ENCODE measurements at places on chromosomes 1 and 21.
A peak's percentile ranks its signal among the peaks of the same experiment; 100 is the strongest.

DNA sequence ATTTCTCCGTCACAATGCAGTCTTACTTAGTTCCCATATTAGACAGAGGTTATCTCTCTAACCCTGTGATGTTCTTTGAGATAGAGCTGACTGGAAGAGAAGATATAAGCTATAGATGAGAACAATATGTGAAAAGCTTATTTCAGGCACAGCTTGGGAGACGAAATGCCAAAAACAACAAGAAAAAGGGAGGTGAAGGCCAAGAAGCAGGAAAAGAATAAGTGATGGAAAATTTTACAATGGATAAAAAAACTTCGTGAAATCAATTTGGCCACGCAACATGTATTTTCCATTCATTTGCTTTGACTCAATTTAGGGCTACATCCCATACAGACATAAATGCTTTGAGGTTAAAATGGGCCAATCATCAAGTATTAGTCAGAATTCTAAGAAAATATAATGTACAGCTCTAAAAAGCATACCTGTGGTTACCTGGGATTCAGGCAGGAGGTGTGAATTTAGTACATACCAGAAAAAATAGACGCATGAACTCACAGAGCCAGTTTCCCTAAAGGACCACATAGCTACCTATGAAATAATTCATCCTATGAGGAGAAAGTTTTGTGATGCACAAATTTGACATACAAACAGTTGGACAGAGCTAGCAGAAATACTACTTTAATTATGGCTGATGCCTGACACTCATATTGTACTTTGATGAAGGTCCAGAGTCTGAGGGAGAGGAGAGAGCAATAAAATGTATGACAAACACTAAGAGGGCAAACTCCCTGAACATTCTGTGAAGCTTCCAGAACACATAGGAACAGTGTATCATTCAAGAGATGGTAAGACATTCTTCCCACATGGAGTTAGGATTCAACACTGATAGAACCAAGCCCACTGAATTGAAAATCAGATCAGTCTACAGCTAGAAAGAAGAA is 12.1 kb downstream of the RGS1 start:
- DNase-seq = no peak

GRCh38 chr21:34229353-34229752 is 134.5 kb upstream of the KCNE2 start:
- no peak for DNase-seq

DNA sequence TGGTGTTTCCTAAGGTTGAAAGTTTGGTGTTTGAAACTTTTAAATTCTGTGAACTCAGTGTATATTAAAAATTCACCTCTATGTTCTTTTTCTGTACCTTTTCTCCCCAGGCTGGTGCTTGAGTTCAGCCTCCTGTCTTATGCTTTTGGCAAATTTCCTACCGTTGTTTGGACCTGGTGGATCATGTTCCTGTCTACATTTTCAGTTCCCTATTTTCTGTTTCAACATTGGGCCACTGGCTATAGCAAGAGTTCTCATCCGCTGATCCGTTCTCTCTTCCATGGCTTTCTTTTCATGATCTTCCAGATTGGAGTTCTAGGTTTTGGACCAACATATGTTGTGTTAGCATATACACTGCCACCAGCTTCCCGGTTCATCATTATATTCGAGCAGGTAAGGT is 24.9 kb upstream of the AXDND1 start:
- no peak for DNase-seq

GRCh38 chr21:40531016-40531415 is 315.9 kb downstream of the DSCAM start:
- DNase-seq = no peak

DNA sequence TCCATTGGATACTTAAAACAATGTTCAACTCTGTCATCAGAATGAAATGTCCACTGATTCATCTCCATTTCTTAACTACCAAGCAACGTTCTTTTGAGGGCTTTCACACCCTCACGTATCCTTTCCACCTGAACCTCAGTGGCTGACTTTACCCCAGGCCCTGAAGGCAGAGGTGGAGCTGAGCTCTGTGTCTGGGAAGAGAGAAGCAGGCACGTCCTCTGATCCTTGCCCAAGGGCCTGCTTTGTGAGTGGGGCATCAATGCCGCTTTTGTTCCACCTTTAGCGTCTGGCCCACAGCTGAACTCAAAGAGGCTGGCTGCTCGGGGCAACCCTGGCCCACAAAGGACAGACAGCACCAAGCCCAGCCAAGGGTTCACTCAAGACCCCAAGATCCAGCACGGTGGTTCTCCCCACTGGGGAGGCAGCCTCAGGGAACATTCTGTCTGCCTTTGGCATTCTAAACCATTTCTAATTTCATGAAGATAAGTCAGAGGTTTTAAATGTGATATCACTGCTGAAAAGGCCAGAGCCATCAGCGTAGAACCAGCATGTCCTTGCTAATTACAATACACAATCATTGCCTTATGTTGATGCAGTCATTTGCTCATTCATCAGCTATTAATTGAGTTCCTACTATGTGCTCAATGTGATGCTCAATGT is 126.0 kb upstream of the UBE2U start:
- DNase-seq = no peak

DNA sequence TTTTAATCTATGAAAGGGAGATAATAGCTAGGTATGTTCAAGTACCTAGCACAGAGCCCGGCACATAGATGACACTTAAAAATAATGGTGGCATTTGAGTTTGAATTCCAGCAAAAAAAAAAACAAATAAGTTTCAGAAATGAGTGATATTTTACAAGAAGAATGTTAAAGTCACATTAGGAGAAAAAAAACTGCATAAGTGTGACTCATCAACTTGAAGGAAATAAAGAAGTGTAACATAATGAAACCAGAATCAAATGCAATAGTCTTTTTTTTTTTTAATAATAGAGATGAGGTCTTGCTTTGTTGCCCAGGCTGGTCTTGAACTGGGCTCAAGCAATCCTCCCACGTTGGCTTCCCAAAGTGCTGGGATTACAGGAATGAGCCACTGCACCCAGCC is 17.1 kb downstream of the DNASE2B start:
- DNase-seq = no peak

GRCh38 chr1:169117599-169117998 is 11.1 kb downstream of the ATP1B1 start:
- no peak for DNase-seq

DNA sequence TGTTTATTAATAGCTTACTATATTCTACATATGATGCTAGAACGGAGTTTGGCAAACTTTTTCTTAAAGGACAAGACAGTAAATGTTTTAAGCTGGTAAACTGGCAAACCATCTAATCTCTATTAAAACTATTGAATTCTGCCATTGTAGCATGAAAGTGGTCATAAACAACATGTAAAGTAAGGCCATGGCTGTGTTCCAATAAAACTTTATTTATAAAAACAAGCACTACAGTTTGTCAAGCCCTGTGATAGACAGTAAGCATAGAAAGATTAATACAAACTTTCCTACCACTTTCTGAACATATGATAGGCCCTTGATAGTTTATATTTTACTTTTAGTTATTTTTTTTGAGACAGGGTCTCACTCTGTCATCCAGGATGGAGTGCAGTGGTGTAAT is 22.4 kb downstream of the PEA15 start:
- DNase-seq = no peak

- no peak for DNase-seq
These were observed 208.4 kb upstream of the ZC3H12A start for GRCh38 chr1:37265786-37266667.

DNA sequence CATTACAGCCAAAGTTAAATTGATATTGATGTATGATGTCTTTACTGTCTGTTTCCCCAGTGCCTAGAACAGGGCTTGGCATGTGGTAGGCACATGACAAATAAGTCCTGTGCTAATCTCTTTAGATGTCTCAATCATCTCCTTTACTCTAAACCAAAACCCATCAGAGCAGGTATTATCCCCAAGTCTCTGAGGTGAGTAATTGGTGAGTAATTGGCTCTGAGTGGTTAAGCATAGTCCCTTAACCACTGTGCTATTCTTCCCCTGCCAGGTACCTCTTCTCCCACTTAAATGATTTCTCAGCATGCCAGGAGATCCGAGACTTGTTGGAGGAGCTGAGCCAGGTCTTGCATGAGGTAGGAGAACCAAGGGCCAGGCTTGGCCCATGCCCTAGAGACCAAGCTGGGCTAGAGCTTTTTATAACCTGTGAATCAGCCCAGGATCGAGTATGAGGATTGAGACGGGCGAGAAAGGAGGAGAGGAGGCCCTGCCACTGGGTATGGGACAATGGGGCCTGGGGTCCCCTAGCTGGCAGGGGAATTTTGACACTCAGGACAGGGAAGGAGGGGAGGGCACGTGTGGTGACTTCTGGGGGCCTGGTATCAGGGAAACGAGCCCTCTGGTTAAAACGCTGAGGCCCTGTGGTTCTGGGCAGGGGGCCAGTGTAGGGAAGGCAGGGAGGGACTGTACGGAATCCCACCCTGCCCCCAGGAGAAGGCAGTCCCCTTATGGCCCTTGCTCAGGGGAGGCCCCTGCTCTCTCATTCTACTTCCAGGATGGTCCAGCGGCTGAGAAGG is 4.5 kb downstream of the CNKSR1 start:
- DNase-seq = no peak

DNA sequence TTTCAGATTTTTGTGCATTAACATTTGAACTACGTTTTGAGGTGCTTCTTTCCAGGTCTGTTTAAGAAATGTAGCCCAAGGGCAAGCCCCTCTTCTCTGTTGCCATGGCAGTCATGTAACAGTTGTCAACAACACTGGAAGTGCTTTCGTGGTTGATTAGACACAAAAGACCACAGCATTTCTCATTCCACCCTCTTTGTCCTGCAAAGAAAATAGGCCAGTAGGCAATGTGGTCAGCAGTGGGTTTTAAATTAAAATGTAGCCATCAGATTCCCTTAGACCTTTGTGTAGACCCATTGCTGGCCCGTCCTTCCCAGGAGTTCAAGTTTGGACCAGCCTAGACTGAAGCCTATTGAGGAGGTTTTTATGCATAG is 35.4 kb downstream of the VANGL1 start:
- no peak for DNase-seq

GRCh38 chr1:230541306-230541705 is 101.0 kb upstream of the COG2 start:
- DNase-seq = no peak

- no peak for DNase-seq
These were observed 5.3 kb downstream of the GALNT2 start for GRCh38 chr1:230072296-230072695.

DNA sequence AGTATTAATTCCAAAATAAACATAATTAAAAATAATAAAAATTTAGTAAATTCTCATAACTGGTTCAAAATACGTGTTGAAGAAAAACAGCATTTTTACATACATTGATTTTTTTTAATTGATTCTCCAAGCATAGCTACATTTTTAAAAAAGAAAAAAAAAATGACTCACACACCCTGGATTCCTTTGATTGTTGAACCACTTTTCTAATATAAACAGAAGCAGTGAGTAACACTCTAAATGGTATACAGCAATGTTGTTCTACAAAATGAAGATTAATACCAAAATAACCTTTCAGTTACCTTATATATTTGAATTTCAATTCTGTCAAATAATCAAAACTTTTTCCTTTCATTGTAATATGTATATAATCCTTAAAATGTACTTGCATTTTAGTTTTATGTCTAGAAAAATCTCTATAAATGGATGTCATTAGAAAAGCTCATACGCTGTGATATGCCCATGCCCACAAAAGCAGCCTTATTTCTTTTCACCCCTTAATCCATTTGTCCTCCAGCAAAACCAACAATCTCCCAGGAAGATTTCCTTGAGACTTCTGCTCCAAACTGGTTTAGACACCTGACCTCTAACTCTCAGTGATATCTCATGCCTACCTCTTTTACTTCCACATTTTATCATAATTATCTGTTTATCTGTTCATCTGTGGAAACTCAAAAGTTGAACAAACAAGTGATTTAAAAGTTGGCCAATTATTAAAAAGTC is 246.4 kb upstream of the NR5A2 start:
- DNase-seq = no peak

DNA sequence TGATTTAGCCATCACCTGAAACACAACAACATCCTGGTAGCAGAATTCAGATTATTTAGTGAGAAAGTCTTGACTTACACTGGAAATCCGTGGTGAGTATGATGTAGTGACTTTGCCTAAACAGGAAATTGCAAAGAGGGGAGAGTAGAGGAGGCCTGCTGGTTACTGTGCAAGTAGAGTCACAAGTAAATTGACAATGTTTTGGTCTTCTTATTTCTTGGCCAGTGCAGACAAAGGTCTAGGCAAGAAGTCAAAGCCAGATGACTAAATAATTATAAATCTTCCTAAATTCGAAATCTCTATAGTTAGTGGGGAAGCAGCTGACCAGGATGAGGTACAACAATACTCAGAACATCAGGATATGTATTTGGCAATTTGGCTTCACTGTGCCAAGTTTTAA is 159.5 kb upstream of the KCTD3 start:
- DNase-seq = no peak

DNA sequence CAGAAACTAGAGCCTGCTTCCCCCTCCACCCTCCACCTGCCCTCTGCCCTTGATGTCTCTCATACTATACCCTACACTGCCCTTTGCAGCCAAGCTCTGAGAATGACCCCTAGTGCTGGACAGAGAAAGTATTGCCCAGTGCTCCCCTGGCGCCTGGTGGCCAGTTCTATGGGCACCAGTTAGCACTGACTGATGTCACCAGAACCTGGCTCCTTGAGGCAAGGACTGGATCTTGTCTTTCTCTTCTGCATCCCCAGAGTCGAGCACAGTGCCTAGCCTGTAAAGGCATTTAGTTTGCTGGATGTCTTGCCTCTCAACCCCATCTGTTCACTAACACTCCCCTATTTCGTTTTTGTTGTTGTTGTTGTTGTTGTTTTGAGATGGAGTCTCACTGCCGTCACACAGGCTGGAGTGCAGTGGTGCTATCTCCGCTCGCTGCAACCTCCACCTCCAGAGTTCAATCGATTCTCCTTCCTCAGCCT is 5.9 kb downstream of the PHLDA3 start:
- no peak for DNase-seq

DNA sequence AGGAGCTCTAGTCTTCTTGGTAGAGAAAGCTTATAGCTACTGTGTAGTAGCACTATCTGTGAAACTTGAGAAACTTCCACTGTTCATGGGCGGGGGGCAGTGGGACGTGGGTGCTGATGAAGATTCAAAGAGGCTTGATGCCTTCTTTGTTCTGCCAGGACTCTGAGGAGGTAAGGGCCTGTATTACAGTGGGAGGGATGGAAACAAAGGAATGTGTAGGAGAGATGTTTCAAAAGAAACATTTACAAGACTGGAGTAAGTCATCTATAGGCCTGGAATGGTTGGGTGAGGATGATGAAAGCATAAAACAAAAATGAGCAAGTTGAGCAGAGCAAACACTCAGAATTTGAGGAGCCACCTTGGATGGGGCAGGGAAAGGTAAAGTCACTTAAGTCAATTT is 89.4 kb downstream of the C1orf21 start:
- no peak for DNase-seq

GRCh38 chr1:234724516-234725176 is 114.7 kb upstream of the IRF2BP2 start:
- DNase-seq = peak; percentile 16

All from activated T-helper 1 cell treated with anti-CD3 and anti-CD28 coated beads, Interleukin-2, amount 50 U/mL, for 16 hours (primary cell).